ENCODE measurements at places on chromosomes 1 and 21.

- DNase-seq: no peak
These were observed 4.6 kb downstream of the BECN2 start for GRCh38 chr1:241962153-241962552.

DNA sequence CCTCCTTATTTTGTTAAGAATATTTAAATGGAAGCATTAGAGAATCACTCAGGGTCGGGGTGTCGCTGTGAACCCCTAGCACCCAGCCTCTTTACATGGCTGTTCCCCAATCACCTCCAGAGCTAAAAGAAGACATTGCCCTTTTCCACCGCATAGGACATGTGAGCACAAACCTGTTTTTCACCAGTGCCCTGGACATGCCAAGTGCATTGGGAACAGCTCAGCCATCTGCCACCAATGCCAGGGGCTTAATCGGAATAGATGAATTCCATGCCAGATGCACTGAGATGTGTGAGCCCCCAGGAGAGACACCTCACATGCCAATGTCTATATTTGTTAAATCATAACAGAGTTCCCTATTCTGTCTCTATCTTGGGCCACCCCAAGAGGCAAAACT, 33.3 kb downstream of the EIF2D start:
- DNase-seq: no peak

GRCh38 chr1:5724847-5725246, 267.4 kb downstream of the NPHP4 start:
- DNase-seq: no peak

DNA sequence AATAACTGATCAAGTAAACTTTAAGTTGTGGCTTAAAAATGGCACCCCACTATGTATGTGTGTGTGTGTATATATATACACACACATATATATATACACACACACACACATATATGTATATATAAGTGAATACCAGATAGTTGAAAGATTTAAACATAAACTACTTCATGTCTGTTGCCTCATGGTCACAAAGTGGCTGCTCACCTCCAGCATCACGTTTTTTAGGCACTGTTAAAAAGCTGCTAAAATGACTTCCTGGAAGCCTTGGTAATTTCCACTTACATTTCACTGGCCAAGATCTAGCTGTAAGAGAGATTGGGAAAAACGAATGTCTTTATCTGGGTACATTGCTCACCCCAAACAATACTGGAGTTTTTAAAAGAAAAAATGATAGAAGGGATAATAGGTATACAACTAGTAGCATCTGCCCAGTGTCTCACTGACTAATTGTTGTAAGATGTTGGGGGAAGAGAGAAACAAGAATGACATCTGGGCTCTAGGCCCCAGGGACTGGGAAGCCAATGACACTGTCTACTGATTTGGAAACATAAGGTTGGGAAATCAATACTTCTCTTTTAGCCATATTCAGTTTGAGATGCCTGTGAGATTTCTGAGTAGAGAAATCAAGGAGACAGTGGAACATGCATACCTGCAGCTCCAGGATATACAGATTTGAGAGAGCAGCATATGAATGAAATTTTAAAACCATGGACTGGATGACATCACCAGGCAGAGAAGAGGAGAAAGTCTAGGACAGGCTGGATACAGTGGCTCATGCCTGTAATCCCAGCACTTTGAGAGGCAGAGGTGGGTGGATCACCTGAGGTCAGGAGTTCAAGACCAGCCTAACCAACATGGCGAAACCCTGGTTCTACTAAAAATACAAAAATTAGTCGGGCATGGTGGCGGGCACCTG, 42.8 kb downstream of the CLDN14 start:
- DNase-seq: no peak

DNA sequence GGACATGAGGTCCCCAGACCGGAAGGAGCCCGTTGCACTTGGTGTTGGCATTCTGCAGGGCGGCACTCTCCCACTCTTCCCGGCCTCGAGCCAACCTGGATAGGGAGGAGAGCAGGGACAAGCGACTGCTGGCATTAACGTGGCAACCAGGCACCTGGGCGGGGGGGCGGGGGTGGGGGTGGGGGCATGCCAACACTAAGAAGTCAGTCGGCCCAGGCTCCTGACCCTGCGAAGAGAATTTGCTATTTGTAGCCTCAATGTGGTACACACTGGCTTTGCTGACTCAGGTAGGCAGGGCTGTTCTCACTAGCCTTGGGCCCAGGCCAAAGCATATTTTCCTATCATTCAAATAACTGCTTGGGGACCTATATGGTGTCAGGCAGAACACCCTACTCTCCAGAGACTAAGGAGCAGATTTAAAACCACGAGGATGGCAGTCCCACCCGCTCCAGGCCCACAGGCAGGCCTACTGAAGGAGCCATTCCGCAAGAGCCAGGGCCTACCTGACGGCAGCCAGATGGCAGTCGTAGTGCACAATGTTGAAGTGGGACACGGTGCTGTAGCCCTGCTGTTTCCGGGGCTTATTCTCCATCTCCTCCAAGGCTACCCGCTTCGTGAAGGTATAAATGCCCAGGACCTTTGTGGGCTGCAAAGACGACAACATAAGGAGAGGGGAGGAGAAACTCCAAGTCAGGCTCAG, 123.7 kb downstream of the UBR4 start:
- DNase-seq: no peak

GRCh38 chr1:33335020-33335419, 14.1 kb upstream of the A3GALT2 start:
- no peak for DNase-seq

- DNase-seq: no peak
These were observed 92.5 kb downstream of the CDC42BPA start for GRCh38 chr1:227225715-227226346.

GRCh38 chr1:147618771-147619170, 51.6 kb downstream of the ACP6 start:
- DNase-seq: no peak

DNA sequence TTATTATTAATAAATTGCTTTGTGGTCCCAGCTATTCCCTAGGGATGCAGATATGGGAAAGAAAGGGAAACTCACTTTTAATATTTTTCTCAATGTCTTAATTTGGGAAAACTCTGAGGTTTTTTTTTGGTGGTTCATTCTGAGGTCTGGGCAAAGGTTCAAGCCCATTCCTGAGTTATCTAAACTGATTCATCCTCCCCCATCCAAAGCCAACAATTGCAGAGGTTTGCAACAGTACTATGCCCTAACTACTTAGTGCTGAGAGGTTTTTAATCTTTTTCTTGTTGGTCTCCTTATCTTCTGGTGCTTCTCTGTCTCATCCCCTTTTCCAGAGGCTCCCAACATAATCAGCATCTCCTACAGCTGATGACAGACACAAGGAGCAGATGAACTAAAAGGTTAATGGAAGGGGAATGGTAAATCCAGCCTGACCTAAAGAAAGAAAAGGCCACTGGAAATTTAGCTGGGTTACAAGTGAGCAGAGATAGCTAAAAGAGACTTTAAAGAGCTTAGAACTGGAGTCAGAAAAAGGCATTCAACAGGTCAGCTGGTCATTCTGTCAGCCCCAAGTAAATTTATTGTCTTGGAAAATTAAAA, 390.4 kb downstream of the TGFB2 start:
- DNase-seq: no peak

GRCh38 chr21:20642681-20643080, 355.5 kb upstream of the NCAM2 start:
- no peak for DNase-seq

DNA sequence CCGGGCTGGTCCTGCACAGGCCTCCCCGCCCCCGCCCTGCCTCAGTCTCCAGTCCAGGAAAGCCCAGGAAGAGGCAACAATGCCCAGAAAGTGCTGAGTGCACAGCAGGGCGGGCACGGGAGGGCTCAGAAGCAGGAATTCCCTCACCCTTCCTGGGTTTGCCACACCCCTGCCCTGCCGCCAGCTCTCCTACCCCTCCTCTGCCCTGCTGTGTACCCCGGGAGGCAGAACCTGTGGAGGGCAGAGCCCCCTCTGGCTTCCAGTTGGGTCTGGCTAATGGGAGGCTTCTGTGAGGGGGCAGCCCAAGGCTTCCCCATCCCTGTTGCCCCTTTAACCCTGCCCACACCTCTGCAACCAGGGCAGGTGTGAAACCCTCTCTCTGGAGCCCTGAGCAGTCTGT, 47.5 kb upstream of the CSF3R start:
- DNase-seq: no peak

GRCh38 chr1:158329733-158330132, 1.6 kb downstream of the CD1B start:
- no peak for DNase-seq

DNA sequence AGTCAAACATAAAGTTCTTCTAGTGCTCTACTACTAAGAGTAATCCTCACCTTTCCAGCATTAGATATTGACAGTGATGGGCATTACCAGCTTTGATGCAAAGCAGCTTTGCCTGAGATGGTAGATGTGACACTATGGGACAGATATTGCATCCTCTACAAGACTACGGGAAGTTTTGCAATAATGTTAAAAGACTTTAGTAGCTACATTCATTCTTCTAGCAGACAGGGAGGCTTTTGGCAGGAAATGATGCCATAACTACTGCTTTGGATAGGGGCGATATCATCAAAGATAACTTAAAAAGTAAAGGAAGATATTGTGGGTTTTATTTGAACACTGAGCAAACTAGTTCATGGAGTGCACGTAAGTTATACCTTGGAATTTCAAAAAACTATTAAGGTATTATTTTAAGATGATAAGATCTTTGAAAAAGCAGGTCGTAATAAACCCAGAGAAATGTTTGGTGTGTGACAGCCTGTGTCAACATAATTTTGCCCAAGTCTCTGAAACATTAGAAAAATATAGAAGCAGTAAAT, 368.3 kb upstream of the TMPRSS15 start:
- DNase-seq: no peak

DNA sequence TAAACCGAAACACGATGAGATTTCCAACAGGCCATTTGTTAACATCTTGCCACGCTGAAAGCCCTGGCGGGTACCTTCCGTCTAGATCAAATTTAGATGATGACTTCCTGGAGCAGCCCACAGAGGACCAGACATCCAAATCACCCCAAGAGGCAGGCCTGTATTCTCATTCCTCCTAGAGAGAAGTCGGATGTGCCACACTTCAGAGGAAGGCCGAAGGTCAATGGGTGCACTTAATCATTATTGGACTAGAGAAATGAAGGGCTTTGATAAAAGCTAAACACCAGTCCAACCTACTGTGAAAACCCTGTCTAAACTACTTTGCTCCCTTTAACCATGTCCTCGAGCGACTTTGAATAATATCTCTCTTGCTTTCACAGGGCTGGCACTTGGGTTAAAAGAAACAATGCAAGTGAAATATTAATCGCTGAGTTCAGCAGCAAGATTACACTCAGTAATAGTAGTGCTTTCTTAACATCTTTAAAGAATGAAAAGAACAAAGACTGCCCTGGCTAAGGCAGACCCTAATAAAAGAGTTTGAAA, 76.5 kb downstream of the BCAR3 start:
- no peak for DNase-seq

All from effector CD8-positive, alpha-beta T cell (primary cell).